ENCODE measurements at places on chromosomes 2 and 18. TPM values are rescaled to one million over a fixed set of nuclear protein-coding genes. Genes with fewer than 3 reads are reported as not detected.

- H3K27ac ChIP-seq = no peak overlapping the region
- peaks cover 21% of the 10 kb centered on the region for H3K36me3 ChIP-seq
- DNase-seq = no peak
- H3K4me1 ChIP-seq = peaks cover 28% of the 10 kb centered on the region
These were observed 652 bp downstream of the SH3YL1 start for GRCh38 chr2:263022-263738.

DNA sequence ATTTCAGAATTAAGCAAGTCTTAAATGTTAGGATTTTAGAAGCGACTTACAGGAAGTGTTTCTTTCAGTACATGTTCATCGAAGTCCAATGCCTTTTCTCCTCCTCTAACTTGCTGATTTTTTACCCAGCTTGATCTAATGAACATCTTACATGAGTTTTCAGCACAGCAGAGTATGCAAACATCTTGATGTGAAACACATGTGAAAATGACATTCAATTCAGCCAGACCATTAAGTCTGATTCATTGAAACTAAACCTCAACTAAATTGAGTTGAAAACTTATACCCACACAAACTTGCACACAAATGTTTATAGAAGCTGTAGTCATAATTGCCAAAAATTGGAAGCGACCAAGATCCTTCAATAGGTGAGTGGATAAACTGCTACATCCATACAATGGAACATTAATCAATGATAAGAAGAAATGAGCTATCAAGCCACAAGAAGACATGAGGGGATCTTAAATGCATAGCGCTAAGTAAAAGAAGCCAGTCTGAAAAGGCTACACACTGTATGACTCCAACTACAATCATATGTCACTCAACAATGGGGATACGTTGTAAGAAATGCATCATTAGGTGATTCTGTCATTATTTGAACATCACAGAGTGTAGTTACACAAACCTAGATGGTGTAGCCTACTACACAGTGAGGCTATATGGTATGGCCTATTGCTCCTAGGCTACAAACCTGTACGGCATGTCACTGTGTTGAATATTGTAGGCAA lies 18.5 kb downstream of the PSTPIP2 start:
- H3K27me3 ChIP-seq = no peaks in the 10 kb centered on the region
- no peak overlapping the region for H3K4me3 ChIP-seq
- peaks cover 31% of the 10 kb centered on the region for H3K4me1 ChIP-seq
- peaks cover 4% of the 10 kb centered on the region for H3K36me3 ChIP-seq

The MAPK4 gene
- not detected for total RNA-seq

The DNAH7 gene
- not detected for total RNA-seq

The OR6B2 gene
- total RNA-seq = not detected

All from activated CD8-positive, alpha-beta T cell treated with anti-CD3 and anti-CD28 coated beads, Interleukin-2, amount 10 ng/mL, durations not matched to agents 7 days and 5 days (primary cell).